ENCODE measurements at places on chromosomes 13 and 19.
A peak's percentile ranks its signal among the peaks of the same experiment; 100 is the strongest.

GRCh38 chr13:32165796-32166195, 134.2 kb downstream of the FRY start:
- DNase-seq, result no peak

GRCh38 chr13:85347251-85347650, 452.0 kb downstream of the SLITRK6 start:
- no peak for DNase-seq

GRCh38 chr19:1812426-1813191, 533 bp upstream of the ATP8B3 start:
- peak; percentile 94 for DNase-seq

- DNase-seq, result no peak
Measured at GRCh38 chr19:15320116-15320515, 12.2 kb downstream of the BRD4 start.

DNA sequence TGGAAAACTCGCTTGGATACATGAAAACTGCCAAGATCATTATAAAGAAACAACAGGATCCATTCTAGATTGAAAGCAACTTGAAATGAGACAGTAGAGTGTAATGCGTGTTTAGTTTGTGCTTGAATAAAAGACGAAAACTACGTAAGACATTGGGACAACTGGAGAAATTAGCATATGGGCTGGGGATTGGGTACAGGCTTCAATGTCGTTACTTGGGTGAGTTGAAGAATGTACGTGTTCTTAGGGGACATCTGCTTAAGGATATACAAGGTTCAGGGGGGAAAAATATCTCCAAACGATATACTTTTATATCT, 471 bp upstream of the ERVK3-1 start:
- DNase-seq, result no peak

DNA sequence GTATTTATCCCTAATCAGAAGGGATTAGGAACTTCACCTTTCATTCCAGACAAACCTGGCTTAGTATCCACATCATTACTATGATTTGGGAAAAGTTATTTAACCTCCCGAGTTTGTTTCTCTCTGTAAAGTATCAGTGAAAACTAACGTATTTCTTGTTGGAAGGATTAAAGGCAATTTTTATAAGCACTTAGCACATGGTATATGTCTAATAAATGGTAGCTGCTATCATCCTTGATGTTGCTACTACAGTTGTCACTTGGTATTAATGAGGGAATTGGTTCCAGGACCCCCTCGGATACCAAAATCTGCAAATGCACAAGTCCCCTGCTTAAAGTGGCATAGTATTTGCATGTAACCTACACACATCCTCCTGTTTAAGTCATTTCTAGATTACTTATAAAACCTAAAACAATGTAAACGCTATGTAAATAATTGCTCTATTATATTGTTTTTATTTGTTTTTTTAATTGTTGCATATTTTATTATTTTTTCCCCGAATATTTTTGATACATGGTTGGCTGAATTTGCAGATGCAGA, 42.7 kb upstream of the FAM124A start:
- no peak for DNase-seq

- DNase-seq, result no peak
Measured at GRCh38 chr13:19171563-19171962, 10.1 kb downstream of the TUBA3C start.

GRCh38 chr19:1718420-1719291, 34.6 kb upstream of the ONECUT3 start:
- no peak for DNase-seq

GRCh38 chr13:33863188-33863789, 45.3 kb downstream of the RFC3 start:
- DNase-seq, result no peak

GRCh38 chr13:104962411-104962810, 1573.1 kb downstream of the EFNB2 start:
- DNase-seq, result no peak

- peak; percentile 8 for DNase-seq
Measured at GRCh38 chr13:75687150-75687763, 51.1 kb downstream of the LMO7 start.
